ENCODE measurements at places on chromosomes 2 and 18.
A peak's percentile ranks its signal among the peaks of the same experiment; 100 is the strongest.

- DNase-seq = no peak
These were observed 19.9 kb downstream of the RND3 start for GRCh38 chr2:150467621-150467963.

GRCh38 chr2:84314901-84315330, 144.2 kb downstream of the SUCLG1 start:
- peak; percentile 41 for DNase-seq

DNA sequence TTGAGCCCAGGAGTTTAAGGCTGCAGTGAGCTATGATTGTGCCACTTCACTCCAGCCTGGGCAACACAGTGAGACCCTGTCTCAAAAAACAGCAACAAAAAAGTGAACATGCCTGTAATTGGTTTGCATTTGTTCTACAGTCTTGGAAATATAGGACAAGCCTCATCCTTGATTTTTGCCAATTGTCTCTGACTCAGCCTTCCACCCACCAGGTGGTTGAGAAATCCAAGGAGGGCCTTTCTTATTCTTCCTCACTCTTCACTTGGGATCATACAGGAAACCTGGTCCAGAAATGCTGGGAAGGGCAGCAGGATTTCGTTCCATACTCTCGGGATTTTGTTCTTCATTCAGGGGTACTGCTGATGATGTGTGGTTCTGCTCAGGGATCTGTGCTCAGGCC, 94.6 kb downstream of the CDC42EP3 start:
- DNase-seq = no peak

GRCh38 chr2:43226955-43227829, 786 bp upstream of the ZFP36L2 start:
- no peak for DNase-seq

All from fibroblast of skin of left quadriceps (primary cell).